ENCODE measurements at places on chromosomes 1 and 21.

- H3K27ac ChIP-seq, result no peak overlapping the region
- peaks cover 73% of the 10 kb centered on the region for H3K36me3 ChIP-seq
- DNase-seq, result no peak
- no peak overlapping the region for H3K4me3 ChIP-seq
- no peaks in the 10 kb centered on the region for H3K27me3 ChIP-seq
Observed at GRCh38 chr1:41038110-41038509, 16.6 kb upstream of the SLFNL1 start.

DNA sequence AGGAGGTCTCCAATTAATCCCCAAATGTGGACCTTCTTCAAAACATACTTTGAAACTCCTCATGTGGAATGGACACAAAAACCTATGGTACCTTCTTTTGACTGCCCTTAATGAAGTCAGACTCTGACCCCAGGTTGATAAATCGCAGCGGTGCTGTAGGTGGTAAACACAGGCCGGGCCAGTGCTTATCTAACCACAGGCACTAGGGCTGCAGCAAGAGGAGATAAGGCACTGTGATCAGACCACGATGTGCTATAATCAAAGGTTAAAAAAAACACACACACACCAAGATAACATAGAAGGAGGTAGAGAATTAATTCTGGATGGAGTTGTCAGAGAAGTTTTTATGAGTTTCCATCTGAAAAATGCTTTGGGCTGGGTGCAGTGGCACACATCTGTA is 52.3 kb upstream of the SIPA1L2 start:
- no peak for DNase-seq
- no peak overlapping the region for H3K4me3 ChIP-seq
- peaks cover 2% of the 10 kb centered on the region for H3K27me3 ChIP-seq
- no peak overlapping the region for H3K27ac ChIP-seq
- H3K36me3 ChIP-seq, result no peaks in the 10 kb centered on the region
- peaks cover 4% of the 10 kb centered on the region for H3K4me1 ChIP-seq

DNA sequence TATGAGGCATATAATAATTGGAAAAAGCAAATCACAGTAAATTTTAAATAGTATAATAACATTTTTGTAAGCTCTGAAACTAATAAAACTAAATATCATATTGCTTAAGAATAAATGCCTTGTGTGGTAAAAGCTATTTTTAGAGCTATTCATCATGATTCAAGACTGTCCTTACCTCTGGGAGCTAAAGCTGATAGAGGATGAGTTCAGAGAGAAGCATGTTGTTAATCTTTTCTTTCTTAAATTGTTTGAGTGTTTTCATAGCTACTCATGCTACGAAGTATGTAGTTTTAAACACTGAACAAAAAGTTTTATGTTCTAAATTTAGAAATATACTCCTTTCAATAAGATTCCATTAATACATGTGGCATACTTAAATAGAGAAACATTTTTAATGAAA is 30.5 kb downstream of the IFI16 start:
- DNase-seq, result no peak
- no peak overlapping the region for H3K4me3 ChIP-seq
- no peak overlapping the region for H3K27ac ChIP-seq
- no peaks in the 10 kb centered on the region for H3K27me3 ChIP-seq
- no peaks in the 10 kb centered on the region for H3K4me1 ChIP-seq

- DNase-seq, result peak; percentile 16
- no peaks in the 10 kb centered on the region for H3K27me3 ChIP-seq
- peak overlapping the region; percentile 16 for H3K27ac ChIP-seq
- H3K4me3 ChIP-seq, result no peak overlapping the region
Observed at GRCh38 chr1:120133228-120133927, 42.9 kb downstream of the SEC22B start.

- no peaks in the 10 kb centered on the region for H3K36me3 ChIP-seq
- no peaks in the 10 kb centered on the region for H3K27me3 ChIP-seq
- no peak overlapping the region for H3K27ac ChIP-seq
- H3K4me1 ChIP-seq, result peaks cover 19% of the 10 kb centered on the region
- no peak for DNase-seq
- no peak overlapping the region for H3K4me3 ChIP-seq
Observed at GRCh38 chr1:8171751-8172464, 145.8 kb upstream of the ERRFI1 start.

DNA sequence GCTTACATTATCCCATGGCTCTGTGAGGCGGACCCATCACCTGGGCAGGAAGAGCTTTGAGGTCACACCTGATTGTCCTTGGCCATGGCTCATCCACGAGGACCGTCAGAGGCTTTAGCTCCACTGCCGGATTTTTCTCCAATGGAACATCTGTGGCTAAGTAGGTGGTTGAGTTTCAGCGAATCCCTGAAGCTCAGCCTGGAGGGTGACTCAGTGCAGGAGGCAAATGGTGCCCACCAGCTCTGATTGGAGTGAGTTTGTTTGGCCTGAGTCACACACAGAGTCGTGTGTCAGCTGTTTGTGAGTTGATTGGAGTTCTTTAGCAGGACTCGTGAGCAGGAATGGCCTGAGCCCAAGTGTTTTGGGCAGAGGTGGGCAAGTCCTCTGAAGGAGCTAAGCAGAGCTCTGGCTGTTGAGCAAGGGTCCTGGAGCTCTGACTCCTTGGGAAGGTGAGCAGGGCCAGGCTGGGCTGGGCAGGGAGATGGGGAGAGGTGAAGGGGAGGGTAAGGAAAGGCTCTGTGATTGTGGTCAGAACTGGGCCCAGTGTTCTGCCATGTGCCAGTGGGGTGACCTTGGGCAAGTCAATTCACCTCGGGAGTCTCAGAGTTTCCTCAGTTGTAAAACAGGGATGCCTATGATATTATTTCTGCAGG is 2.0 kb downstream of the SLC6A17 start:
- H3K36me3 ChIP-seq, result no peaks in the 10 kb centered on the region
- H3K27ac ChIP-seq, result no peak overlapping the region
- no peak for DNase-seq
- no peak overlapping the region for H3K4me3 ChIP-seq

- no peaks in the 10 kb centered on the region for H3K4me1 ChIP-seq
- peak; percentile 70 for DNase-seq
- H3K36me3 ChIP-seq, result peaks cover 10% of the 10 kb centered on the region
- peak overlapping the region; percentile 57 for H3K27ac ChIP-seq
Observed at GRCh38 chr1:100995198-100995988, 30.2 kb downstream of the DPH5 start.

GRCh38 chr1:3251099-3251806 is 182.2 kb downstream of the PRDM16 start:
- H3K27me3 ChIP-seq, result peaks cover 46% of the 10 kb centered on the region
- no peak overlapping the region for H3K27ac ChIP-seq
- DNase-seq, result no peak
- H3K4me1 ChIP-seq, result peaks cover 6% of the 10 kb centered on the region
- H3K4me3 ChIP-seq, result no peak overlapping the region

DNA sequence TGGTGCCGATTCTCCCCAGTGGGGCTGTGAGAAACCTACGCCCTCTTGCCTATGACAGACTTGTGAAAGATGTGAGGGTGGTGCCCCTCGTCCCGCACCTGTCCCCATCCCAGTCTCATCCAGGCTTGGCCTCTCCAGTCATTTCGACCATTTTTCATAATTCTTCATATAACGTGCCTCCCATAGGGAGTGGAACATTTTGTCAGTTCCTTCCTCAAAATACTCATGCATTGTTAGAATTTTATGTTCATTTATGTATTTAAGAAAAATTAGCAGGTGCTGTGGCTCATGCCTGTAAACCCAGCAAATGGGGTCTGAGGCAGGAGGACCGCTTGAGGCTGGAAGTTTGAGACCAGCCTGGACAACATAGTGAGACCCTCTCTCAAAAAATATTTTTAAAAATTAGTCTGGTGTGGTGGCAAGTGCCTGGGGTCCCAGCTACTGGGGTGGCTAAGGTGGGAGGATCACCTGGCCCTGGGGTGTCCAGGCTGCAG is 19.7 kb upstream of the SMPDL3B start:
- peak overlapping the region; percentile 77 for H3K4me3 ChIP-seq
- DNase-seq, result no peak
- H3K4me1 ChIP-seq, result peaks cover 7% of the 10 kb centered on the region
- peak overlapping the region; percentile 82 for H3K27ac ChIP-seq
- peaks cover 9% of the 10 kb centered on the region for H3K27me3 ChIP-seq

DNA sequence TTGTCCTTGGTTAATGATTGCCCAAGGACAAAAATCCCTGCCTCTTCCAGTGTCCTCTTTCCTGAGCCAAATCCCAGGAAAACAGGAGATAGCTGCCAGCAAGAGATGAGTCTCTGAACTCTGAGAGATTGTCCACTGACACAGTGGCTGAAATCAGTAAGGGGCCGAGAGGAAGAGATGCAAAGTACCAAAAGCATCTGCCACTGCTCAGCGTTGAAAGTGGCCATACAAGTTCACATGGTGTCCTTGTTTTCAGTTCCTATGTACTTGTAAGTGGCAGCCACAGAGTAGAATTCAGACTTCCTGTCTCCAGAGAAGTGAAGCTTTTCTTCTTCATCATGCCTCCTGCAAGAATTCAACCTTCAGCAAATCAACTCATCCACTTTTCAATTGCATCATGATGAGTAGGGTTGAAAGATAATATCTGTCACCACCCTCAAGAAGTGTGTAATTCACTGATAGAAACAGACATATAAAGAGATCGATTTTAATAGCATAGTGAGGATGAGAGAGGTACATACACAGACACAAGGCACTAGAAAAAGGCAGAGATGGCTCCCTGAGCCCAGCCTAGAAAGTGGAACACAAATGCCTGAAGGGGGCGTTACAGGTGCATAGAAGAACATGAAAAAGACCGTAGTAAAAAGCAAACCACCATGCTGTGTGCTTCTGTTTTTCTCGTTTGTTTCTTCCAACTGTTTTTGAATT is 185.8 kb downstream of the MRPL39 start:
- H3K4me1 ChIP-seq, result no peaks in the 10 kb centered on the region
- DNase-seq, result peak; percentile 13
- H3K36me3 ChIP-seq, result no peaks in the 10 kb centered on the region

DNA sequence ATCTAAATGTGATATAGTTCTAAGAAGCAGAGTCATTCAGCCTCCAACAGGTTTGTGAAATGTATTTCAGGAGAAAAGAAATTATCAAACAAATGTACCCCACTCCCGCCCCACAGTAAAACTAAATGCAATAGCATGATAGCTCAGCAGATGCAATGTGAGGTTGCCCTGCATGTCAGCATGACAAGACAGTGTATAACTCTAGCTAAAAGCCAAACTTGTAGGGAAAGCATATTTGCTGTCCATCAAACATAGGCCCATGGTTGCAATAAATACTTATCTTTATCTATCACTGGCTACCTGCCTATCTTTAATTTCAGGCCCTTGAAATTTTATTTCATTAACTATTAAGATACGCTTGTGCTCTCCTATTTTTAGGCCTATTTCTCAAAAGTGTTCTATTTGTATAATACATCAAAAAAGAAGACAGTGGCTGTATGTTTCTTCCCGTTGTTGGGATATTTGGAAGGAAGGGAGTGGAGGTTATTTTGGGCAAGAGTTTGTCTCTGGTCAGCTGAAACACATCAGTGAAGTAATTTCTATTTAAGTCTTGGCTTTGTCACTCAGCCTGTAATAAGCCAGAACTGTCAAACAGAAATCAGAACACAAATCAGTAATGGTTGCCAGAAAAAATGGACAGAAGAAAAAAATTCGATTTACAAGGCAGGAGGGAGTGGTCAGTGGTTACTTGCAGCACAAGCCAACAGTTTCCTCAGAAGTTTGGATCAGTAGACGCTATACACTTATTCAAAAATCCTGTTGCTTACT is 307.4 kb upstream of the ADGRL2 start:
- DNase-seq, result peak; percentile 82
- no peaks in the 10 kb centered on the region for H3K27me3 ChIP-seq
- H3K4me3 ChIP-seq, result no peak overlapping the region

DNA sequence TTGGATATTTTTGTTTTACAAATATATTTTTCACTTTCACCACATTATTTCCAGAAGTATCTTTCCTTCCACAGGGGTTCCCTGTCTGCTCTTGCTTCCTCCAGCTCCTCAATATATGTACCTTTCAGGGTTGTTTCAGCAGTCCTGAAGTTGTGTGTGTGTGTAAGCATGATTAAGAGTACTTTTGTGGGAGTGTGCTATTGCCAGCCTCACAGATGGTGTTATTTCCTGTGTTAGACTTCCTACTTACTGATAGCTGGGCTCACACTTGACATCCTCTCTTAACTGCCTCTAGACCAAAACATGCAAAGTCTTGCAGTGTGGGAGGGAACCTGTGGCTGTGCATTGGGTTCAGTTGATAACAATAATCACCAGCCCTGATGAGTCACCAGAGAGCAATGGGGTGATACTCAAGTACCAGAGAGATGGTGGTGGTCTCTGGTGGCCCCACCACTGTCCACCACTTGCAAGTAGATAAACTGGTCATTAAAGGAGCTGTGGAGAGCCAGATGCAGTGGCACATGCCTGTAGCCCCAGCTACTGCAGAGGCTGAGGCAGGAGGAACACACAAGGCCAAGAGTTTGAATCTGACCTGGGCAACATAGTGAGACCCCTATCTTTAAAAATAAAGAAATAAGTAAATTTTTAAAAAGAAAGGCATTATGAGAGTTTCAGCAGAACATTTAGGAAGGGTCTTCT is 126.7 kb downstream of the NR5A2 start:
- peak; percentile 14 for DNase-seq
- H3K4me1 ChIP-seq, result no peaks in the 10 kb centered on the region
- H3K27me3 ChIP-seq, result no peaks in the 10 kb centered on the region
- H3K27ac ChIP-seq, result no peak overlapping the region
- no peaks in the 10 kb centered on the region for H3K36me3 ChIP-seq
- no peak overlapping the region for H3K4me3 ChIP-seq

- no peak for DNase-seq
- no peaks in the 10 kb centered on the region for H3K27me3 ChIP-seq
- H3K4me3 ChIP-seq, result no peak overlapping the region
- no peaks in the 10 kb centered on the region for H3K36me3 ChIP-seq
- H3K27ac ChIP-seq, result no peak overlapping the region
Observed at GRCh38 chr1:165254376-165254775, 102.1 kb downstream of the LMX1A start.

- H3K27ac ChIP-seq, result no peak overlapping the region
- H3K4me1 ChIP-seq, result no peaks in the 10 kb centered on the region
- H3K36me3 ChIP-seq, result no peaks in the 10 kb centered on the region
- H3K4me3 ChIP-seq, result no peak overlapping the region
- no peak for DNase-seq
Observed at GRCh38 chr1:30395631-30396030, 327.8 kb downstream of the MATN1 start.

DNA sequence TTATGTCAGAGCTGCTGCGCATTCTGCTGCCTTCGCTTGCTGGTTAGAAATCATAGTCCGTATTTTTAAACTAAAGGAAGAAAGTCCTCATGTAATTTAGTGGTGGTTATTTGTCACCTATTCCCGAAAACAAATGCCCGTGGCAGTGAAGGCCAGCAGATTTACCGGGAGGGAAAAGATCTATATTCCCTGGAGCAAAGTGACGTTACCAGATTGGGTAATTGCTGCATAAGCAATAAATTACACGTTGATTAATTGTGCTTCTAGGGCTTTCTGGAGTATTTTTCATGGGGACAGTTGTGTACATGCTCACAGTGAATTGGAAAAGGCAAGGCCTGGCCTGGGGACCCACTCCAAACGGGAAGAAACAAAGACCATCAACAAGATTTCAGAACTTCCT is 298.7 kb downstream of the NPHP4 start:
- H3K27me3 ChIP-seq, result peaks cover 2% of the 10 kb centered on the region
- H3K4me3 ChIP-seq, result no peak overlapping the region
- no peak for DNase-seq
- H3K36me3 ChIP-seq, result no peaks in the 10 kb centered on the region
